ENCODE measurements at places on chromosomes 2 and 18.

GRCh38 chr2:79935771-79936657, 368.5 kb downstream of the LRRTM1 start:
- no peak for DNase-seq

- no peak for DNase-seq
Observed at GRCh38 chr2:238818561-238818960, 29.3 kb upstream of the TWIST2 start.

GRCh38 chr2:46870051-46870839, 45.4 kb downstream of the MCFD2 start:
- DNase-seq, result no peak

DNA sequence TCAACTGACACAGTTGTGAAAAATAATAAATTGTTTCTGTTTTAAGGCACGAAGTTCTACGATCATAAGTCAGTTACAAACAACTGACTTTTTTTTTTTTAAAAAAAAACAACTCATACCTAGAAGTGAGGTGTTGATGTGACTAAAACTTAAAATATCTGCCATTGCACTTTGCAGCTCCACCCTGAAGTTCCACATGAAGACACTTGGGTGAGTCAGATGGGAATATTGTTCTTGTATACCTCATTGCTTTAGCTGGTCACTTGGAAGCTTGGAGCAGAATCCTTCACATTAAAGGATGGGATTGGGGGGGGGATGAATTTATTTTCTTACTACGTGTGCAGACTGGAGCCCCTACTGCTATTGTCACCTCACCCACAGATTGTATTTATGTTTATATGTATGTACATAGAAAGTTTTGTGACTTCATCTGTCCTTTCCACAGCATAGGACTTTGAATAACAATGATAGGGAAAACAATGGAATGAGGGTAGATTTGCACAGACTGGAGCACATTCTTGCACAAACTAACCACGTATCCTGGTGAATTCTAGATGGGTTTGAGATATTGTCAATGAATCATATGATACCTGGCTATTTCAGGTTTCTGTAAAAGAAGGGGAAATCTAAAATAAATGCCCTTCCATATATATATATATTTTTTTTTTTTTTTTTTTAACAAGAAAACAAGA, 57.9 kb upstream of the ARHGAP15 start:
- no peak for DNase-seq

DNA sequence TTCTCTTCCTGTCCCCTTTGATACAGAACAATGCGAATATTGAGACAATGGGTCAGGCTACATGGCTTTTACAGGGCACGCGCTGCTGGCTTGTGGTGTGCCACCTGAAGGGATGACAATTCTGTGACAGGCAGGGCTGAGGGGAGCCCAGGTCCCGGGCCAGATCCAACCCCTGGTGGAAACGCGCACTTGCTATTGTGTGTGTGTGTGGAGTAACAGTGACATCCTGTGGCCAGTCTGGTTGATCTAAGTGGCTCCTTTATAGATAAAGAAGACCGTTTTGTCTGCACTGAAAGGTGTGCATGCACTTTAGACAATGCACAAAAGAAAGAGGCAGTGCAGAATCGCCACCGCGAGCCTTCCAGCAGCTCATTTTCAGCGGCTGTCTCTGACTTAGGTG, 273.6 kb downstream of the HRH4 start:
- no peak for DNase-seq

- DNase-seq, result no peak
Observed at GRCh38 chr2:960061-960736, 9.6 kb downstream of the SNTG2 start.

DNA sequence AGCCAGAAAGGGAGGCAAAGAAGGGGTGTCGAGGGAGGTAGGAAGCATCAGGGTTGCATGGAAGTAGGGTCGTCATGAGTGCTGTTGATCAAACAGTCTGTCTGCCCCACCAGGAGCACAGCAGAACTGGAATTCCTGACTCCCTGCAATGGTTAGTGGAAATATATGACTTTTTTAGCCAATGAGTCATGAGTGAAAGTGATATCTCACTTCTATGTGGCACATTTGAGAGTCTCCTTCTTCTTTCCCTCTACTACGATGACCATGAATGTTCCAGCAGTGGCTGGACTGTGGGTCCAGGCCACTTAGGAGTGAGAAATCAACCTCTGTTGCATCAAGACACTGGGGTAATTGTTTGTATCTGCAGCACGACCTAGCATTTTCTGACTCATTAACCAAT, 199.5 kb downstream of the TTC32 start:
- DNase-seq, result no peak

- peak; percentile 1 for DNase-seq
Observed at GRCh38 chr2:53202063-53202462, 565.5 kb upstream of the CHAC2 start.

GRCh38 chr2:74556159-74556558, 1.6 kb downstream of the DOK1 start:
- DNase-seq, result no peak

- DNase-seq, result no peak
Observed at GRCh38 chr18:7224198-7224597, 6.7 kb upstream of the LRRC30 start.

GRCh38 chr2:85878719-85879370, 9.9 kb downstream of the ST3GAL5 start:
- DNase-seq, result no peak

DNA sequence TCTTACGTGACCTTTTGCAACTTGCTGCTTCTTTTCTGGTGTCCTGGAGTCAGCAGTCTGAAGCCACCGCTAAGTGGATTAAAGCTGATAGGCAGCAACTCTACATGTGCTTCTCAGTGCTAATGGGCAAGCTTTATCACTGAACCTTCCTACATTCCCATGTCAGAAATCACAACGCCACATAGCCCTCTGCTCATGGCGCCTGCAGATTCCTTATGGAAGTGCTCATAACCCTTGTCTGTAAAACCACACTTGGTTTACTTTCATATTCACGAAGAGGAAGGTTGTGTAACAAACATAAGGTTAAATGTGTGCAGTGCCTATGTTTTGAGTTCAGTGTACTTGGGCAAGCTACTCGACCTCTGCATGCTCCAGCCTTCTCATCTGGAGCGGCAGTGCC, 319.8 kb downstream of the FBXO15 start:
- DNase-seq, result no peak

DNA sequence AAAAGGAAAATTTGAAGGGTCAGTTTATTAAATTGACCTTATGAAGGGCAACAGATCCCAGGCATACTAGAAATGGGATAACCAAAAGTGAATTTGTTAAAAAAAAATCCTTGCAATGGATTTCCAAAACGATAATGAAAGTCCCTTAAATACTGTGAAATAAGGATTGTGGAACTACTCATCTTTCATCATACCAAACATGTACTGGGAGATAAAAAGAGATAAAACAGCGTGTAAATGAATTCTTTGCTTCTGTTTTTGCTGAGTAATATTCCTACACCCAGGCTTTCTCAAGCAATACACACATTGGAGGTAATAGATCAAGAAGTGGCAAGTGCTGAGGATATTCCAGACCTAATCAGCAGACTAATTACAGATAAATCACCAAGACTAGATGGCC, 3.8 kb downstream of the LYPD6 start:
- DNase-seq, result no peak

GRCh38 chr18:44766450-44766849, 85.8 kb downstream of the SETBP1 start:
- DNase-seq, result no peak

GRCh38 chr2:119741868-119742267, 17.9 kb upstream of the PTPN4 start:
- DNase-seq, result no peak

Measured in brain pericyte (primary cell).